ENCODE measurements at places on chromosomes 11 and 22.

GRCh38 chr22:31646186-31647019 is 15.6 kb downstream of the PISD start:
- peak; percentile 86 for DNase-seq

DNA sequence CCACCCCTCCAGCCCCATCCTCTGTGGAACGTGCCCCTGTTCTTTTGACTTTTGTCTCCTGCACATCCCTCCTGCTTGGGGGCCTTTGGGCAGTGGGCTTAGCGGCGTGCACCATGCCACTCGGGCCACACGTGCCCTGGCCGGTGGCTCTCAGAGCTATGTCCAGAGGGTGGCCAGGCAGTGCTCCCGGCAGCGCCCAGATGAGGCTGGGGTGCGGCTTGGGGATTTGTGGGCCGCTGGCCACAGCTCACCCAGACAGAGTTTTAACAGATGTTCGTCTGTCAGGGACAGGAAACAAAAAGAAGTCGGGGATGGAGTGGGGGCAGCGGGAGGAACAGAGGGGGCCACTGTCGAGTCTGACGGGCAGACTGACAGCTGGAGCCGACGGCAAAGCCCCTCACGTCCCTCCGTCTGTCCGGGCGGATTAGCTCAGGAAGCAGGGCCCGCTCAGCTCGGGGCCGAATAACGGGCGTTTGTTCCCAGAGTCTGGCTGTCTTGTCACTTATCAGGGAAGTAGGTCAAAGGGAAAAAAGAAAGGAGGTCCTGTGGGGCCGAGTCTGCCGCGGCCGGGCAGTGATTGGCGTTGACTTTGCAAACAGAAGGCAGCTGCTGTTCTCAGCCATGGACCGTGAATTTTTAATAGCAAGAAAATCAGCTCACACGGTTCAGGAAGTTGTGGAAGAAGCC is 61.6 kb downstream of the LRP5 start:
- peak; percentile 70 for DNase-seq

DNA sequence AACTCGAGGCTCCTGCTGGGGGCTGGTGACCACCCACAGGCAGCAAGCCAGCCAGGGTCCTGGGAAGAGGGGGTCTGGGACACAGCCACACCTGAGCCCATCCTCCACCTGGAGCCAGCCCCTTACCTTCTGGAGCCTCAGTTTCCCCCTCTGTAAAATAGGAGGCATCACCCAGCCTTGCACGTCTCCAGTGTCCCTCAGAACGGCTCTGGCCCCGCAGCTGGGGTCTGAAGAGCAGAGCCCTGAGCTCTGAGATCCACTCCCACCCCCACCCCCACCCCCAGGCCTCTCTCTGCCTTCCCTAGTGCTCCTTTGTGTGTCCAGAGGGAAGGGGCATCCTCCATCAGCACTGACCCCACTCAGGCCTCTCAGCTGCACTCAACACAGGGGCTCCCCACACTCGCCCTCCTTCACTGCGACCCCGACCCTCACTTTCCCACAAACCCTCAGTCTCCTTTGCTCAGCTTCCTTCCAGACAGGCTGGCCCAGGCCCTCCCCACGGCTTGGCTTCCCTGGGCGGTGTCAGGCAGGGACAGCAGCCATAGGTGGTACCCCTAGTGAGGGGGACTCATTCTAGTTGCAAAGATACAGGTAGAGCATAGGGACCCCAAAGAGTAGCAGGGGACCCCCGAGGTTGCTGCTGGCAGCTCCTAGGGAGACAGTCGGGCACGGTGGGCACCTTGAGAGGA is 33.3 kb upstream of the KCNQ1OT1 start:
- DNase-seq = no peak

- DNase-seq = peak; percentile 24
These were observed 44.2 kb downstream of the MRE11 start for GRCh38 chr11:94449437-94449836.

DNA sequence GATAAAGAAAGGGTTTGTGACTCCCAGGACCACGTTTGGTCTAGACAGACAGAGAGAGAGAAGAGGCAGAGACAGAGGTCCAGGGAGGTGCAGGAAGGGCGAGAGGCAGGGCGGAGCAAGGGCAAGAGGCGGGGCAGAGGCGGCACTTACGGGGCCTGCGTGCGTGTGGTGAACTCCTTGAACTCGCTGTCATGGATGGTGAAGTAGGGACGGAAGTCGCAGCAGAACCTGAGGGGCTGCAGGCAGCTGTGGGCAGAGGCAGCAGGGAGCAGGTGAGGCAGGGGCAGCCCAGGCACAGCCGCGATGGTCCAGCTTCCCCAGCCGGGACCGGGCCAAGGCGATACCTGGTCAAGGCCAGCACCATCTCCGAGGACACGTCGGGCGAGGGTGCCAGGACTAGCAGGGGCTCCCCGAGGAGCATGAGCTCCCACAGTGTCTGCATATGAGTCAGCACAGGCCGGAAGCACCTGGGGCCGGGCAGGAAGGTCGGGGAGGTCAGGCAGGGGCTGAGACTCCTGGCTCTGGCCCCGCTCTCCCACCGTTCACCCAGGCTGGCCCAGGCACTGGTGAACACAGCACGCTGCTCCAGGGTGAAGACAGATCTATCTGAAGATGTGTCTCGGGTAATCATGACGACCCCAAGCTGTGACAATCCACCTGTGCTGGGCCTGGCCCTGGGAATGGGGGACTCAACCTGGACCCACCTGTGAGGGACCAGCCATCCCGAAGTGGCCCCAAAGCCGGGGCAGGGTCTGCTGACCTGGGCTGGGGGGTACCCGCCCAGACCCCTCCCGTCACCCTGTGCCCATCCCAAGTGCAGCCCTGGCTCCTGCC is 7.2 kb upstream of the PLXNB2 start:
- DNase-seq = peak; percentile 39

DNA sequence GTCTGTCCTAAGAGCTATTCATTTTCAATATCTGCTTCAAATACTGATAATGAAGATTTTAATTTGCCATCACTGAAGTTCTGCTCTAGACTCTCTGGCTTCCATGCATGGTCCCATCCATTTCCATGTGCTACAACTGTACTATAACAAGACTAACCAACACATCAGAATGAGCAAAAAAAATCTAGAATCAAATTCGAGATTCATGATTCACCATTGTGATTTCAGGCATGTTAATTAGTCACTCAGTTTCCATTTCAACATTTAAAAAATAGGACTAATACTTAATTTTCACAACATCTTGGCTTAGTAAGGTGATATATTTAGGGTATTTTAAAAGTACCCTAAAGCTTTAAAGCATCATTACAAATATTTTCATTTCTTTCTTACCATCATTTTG is 22.8 kb downstream of the PICALM start:
- DNase-seq = no peak
